ENCODE measurements at places on chromosomes 11 and 22.

DNA sequence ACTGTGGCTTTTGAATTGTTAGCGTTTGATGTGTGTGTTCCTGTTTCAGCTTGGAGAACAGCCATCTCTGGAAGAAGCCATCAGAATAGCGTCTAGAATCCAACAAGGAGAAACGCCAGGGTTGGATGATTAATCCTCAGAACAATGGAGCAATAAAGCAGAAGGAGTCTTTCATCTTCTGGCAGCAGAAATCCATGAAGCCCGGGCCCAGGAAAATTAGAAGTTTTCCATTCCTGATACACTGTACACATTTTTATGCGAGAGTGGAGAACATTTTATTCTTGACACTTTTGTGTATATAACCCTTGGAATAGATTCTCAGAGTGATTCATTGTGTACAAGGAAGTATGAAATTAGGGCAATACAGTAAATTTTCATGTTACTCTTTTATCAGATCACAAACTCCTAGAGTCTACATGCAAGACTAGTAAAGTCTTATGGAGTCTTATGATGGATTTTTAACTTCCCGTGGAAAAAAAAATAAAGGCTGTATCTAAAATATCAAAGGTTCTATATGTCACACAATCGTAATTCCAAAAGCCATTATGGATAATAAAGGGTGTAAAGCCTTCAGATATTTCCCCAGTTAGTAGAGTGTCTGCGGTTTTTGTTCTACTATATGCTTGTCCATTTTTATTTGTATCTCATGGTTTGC lies 45.9 kb upstream of the WEE1 start:
- DNase-seq: no peak

GRCh38 chr11:93524858-93525257 lies 18.3 kb downstream of the SMCO4 start:
- DNase-seq: no peak

GRCh38 chr22:25823276-25823675 lies 81.3 kb downstream of the MYO18B start:
- DNase-seq: no peak

DNA sequence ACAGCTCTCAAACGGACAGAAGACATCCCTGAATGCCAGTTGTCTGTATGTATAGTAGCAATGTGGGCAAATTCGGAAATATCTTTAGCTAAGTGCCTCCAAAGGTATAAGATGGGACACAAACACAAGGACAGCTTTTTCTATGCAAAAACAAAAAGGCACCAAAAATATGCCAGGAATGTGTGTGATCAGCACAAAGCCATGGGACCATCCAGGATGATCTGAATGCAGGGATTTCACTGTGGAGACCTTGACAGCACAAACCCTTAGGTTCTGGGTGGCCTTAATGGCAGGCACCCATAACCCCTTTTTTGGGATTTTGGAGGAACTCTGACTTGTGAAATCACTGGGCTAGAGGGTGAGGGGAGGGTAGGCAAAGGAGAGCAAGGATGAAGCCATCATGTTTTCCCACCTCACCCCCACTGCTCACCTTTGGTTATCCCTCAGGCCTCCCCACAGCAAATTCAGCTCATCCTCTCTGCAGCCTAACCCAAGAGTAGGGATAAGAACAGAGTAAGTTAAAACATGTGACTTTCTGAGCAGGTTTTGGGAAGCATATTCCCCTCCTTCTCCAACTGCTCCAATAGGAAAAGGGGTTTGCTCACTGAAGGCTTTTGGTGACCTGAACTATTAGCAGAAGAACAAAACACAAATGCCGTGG lies 154.6 kb downstream of the SNX19 start:
- no peak for DNase-seq

GRCh38 chr22:20093418-20094196 lies 13.6 kb downstream of the DGCR8 start:
- no peak for DNase-seq

GRCh38 chr11:27496461-27496860 lies 10.1 kb downstream of the LIN7C start:
- no peak for DNase-seq

DNA sequence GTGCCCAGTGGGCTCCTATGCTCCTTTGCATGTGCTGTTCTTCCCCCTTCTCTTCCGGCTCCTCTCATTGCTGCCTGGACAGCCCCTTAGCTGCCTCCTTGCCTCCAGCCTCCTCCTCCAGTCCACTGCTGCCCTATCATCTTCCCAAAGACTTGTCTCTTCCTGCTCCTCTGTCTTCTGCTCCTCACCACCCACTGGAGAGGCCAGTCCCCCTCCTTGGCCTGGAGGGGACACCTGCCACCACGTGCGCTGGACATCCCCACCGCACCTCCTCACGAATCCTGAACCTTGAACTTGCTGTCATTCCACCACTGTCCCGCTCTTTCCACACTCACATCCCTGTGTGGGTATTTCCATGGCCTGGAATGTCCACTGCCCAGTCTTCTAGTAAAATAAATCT lies 49.8 kb downstream of the MICAL2 start:
- DNase-seq: no peak

GRCh38 chr22:23175817-23176644 lies 4.3 kb upstream of the BCR start:
- no peak for DNase-seq

DNA sequence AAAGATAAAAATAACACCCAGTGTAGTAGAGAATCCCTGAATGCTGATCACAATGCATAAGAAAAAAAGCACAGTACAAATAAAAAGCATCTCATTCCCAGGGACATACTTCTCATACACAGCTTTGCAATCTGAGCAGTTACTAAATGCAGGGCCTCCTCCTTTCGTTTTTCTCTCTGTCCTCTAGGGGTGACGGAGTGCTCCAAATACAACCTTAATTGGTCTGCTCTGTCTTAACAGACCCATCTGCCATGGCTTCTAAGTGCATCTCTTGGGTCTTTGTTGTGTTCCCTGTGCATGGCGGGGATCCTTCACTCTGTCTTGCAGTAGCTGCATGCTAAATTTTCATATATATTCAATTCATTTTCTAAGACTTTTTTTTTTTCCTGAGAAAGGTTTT lies 1114.2 kb upstream of the RAG2 start:
- DNase-seq: no peak

DNA sequence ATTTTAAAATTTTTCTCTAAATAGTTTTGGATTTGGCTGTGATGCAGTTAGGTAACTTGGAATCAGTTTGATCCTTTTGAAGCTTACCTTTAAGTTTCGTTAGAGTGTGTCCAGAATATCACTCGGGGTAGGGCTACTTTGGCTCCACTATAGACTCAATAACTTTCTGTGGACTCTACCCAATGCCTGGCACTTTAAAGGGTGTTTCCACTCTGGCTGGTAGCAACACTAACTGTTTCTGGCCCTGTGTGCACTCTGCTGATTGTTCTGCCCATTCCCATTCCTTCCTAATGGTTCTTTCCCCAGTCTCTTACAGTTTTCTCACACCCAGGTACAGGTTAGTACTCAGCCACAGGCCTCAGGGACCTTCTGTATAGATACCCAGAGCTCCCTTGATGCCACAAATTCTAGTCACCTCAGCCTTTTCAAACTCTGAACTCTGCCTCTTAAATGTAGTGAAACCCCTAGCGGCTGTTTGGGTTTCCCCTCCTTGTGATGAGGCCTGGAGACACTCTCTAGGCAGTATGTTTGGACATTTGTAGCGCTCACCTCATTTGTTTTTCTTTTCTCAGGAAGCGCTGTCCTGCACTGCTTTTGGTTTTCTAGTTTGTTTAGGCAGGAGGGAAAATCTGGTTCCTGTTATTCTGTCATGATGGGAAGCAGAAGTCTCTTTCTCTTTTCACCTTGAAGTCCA lies 16.8 kb downstream of the CUL5 start:
- DNase-seq: no peak

GRCh38 chr11:128420265-128420664 lies 167.1 kb downstream of the ETS1 start:
- DNase-seq: no peak

- no peak for DNase-seq
Measured at GRCh38 chr11:34161812-34162492, 56.5 kb downstream of the NAT10 start.

GRCh38 chr11:122665861-122666260 lies 10.3 kb downstream of the UBASH3B start:
- no peak for DNase-seq

DNA sequence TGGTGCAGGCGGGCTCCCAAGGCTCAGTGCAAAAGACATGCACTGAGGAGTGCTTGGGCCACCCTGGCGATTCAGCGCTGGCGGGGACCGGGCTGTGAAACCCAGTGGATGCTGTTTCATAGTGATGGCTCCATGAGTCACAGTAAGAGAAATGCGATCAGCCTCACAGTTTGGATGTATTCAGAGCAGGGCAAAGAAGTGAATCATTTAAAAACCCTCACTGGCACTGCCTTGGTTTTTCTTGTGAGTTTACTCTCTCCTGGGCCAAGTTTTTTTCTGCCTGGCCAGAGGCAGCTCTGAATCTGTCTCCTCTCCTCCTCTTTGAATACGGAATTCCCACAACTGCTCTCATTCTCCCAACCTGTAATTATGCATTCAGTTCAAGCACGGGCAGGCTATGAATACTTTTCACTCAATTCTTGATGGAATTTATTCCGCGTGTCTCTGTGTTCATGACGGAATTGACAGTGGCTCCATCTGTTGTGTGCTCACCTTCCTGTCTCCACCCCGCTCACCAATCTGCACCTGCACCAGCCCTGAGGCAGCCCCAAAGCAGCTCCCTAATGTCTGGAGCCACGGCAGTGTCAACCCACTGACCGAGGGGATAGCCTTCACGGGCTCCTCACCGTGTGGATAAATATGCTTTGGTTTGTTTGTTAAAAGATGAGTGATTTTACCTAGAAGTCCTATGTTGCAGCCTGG lies 14.9 kb downstream of the ADAMTS8 start:
- DNase-seq: no peak

DNA sequence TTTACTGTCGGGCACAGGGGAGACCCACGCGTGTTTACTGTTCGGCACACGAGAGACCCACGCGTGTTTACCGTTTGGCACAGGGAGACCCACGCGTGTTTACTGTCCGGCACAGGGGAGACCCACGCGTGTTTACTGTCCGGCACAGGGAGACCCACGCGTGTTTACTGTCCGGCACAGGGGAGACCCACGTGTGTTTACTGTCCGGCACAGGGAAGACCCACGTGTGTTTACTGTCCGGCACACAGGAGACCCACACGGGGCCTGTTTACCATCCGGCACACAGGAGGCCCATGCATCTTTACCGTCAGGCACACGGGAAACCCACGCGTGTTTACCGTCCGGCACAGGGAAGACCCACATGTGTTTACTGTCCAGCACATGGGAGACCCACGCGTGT lies 525.1 kb downstream of the BRD1 start:
- DNase-seq: peak; percentile 19

DNA sequence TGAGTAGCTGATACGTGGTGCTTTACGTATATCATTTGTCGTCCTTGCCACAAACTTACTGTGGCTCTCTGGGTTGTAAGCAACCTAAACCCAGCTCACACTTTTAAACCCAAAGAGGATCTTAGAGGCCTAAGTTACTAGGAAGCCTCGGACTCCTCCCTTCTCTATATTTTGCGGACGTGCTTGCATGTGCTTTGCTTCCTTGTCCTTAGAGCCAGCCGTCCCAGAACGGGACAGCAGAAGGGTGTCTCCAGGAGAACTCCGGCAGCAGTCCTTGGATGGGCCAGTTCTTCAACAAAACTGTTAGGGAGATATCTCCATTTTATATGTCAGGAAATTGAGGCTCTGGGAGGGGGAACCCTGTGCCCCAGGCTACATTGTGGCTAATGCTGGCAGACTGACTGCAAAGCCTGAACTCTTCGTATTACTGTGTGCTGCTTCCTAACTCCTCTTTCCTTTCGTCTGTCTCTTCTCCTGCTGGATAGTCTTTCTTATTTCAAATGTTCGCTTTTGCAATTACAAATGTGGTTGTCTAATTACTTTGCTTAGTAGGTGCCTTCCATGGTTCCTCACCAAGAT lies 33.8 kb downstream of the TNRC6B start:
- DNase-seq: no peak

DNA sequence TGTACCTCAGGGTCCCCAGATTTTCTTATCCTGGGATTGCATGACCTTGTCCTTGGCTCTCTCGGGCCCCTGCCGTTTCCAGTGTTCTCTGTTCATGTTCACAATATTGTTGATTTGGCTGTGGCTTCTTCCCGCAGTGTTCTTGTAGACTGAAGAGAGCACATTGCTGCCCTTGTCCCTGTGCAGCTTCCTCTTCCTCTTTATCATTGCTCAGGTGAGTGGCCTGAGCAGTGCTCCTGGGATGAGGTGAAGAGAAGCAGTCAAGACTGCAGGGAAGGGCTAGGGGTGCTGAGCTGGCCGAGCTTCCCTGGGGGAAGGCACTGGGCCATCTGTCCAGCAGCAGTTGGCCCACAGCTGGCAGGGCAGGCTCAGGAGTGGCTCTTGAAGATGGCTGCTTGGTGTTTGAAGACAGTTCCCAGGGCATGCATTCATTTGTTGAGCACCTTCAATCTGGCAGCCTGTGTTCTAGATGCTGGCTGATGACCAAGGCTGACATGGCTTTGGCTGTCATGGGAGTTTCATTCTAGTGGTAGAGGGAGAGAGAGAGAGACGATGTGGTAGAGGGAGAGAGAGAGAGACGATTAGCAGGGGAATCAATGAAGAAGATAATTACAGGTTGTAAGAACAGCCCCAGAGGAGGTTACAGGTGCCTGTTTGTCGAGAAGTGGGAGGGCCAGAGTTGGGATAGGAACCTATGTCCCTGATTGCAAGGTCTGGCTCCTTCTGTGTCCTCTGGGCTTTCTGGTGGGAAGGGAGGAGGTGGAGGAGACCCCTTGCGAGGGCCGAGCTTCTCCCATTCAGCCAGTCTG lies 17.4 kb downstream of the BMAL1 start:
- no peak for DNase-seq

DNA sequence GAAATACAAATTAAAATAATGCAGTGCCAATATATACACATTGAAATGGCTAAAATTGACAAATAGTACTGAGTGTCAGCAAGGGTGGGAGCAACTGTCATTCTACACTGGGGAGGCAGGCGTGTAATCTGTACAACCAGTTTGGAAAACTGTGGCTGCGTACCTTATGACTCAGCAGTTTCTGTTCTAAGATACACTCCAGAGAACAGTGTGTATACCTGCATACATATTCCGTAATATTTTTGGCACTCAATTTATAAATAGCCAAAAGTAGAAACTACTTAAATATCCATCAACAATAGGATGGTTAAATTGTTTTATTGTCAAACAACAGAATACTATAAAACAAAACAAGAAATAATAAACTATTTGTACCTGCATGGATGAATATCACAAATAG lies 57.6 kb downstream of the RNF169 start:
- no peak for DNase-seq

DNA sequence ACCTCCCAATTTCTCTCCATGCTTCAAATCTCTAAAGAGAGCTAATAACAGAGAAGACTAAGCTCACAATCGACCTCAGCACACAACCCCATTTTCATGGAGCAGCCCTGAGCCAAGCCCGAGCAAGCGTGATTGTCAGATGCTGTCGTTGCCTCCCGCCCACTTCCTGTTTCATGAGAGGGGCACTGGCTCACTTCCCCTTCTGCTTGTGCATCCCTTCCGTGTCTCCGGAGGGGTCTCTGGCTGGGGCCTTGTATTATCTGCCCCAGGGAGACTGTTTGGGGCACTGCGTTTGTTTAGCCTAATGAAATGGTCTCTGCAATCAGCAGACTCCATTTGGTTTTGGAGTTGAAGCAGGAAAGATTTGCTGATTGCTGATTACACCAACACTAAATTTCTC lies 181.3 kb upstream of the SEZ6L start:
- no peak for DNase-seq
